ENCODE measurements at places on chromosomes 12 and 14.
A peak's percentile ranks its signal among the peaks of the same experiment; 100 is the strongest.

GRCh38 chr14:44847526-44848309 is 114.0 kb downstream of the KLHL28 start:
- no peak for DNase-seq

DNA sequence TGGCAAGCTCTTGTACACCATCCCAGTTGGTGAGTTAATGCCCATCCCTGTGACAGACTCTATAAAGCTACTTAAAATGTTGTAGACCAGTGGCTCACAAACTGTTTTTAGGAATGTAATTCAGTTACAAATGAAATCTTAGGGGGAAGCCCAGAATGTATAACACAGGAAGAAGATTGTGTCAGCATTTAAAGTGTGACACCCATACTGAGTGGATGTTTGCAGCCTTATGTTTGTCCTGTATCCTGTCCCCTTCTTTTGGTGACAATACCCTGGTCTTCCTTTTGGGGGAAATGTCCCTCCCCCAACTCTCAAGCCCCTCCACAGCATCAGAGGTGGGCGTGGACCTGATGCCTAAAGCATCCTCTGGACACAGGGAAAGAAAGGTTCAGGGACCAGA is 47.6 kb upstream of the FAM222A start:
- no peak for DNase-seq

GRCh38 chr12:27620121-27620520 is 76.1 kb upstream of the REP15 start:
- DNase-seq: no peak

DNA sequence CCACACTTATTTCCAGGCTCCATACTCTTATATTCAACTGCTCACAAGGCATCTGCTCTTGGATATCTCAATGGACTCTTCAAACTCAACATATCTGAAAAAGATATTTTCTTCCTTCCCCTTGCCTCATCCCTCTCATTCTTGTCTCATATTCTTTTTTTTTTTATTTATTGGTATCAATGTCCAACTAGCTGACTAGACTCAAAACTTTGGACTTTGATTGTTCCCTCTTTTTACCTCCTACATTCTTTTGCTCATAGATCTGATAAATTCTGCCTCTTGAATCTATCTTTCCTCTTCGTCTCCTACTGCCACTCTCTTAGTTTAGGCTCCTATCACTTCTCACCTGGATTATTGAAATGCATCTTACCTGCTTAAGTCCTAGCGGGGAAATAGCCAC is 25.8 kb downstream of the ARF6 start:
- DNase-seq: no peak

- DNase-seq: no peak
These were observed 2.8 kb downstream of the KRT7 start for GRCh38 chr12:52235822-52236361.

DNA sequence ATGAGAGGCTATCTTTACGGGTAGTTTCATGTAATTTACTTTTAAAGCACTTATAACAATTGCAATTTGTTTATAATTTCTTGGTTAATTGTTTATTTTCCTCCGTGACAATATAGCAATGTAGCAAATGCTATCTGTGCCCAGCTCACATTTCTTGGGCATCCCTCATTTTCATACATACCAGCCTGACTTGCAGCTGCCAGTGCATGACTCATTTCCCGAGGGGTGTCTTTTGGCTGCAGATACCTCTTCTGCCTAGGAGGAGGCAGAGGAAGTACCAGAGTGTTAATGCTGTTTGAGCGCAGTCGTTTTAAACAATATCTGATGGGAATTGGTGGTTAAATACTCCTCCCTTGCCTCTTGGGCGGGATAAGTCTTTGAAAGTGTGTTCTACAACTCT is 104.2 kb upstream of the ABCD2 start:
- DNase-seq: no peak

- no peak for DNase-seq
These were observed 693.9 kb downstream of the MED13L start for GRCh38 chr12:115583591-115583990.

GRCh38 chr12:76142305-76142704 is 57.8 kb upstream of the NAP1L1 start:
- DNase-seq: no peak

DNA sequence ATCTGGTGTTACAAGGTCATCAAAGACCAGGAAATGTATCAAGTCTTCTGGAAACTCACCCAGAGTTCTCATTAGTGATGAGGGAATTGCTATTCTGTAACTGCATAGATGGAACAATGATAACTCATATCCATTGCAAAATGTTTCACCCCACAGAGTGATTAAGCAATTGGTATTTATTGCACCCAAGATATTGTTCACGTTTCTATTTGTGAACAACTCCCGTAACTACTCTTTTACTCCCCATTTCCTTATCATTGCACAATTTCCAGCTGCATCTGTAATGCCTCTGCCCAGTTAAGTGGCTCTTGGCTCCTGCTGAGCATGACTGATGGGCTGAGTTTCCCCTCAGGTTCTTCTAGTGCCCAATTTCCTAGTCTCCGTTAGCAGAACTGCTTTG is 108.7 kb upstream of the PRICKLE1 start:
- no peak for DNase-seq

GRCh38 chr12:120870415-120870814 is 33.7 kb downstream of the SPPL3 start:
- no peak for DNase-seq

GRCh38 chr12:81208187-81208911 is 130.5 kb downstream of the ACSS3 start:
- no peak for DNase-seq

DNA sequence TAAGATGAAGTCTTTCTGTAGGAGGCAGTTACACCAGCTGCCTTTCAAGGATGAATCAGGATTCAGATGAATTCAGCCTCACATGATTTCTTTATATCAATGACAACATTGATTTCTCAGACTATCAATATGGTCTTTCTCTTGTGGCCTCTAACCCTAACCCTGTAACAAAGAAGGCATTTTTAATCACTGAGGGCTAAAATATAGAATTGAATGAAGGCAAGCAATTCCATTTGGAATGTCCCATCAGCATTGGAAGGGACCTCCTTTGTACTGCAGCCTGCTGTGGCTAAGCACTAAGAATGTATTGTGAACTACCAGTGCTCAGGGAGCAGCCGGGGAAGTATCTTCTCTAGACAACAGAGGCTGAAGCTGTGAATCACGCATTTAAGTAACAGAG is 90.6 kb upstream of the FRMD6 start:
- no peak for DNase-seq

DNA sequence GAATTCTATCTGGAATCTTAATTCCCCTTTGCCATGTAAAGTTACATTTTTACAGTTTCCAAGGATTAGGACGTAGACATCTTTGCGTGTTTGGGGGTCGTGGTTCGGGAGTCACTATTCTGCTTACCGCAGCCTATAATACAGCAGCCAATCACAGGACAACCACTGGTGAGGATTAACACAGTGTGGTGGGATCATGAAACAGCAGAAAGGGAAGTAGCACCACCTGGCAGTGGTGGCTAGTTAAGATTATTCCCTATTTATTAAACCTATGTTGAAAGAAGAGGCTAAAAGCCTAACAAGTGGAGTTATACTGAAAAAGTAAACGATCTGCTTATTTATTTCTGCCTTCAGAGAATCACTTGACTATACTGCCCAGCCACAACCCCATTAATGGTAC is 71.7 kb downstream of the IPO8 start:
- DNase-seq: no peak

DNA sequence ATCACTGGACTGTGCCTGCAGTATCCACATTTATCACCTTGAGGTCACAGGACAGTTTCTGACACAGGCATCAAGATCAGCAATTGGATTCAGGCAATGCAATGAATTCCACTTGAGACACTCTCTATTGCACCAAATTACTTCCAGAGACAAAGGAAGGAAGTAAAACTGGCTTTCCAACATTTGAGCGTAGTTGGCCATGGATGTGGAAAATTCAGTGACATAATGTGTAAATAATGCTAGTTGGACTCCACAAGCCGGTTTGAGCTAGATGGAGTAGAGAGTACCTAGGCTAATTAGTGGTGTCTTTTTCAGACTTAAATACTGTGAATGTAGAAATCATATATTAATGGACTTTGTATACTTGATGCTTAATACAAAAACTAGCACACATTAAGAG is 168.3 kb upstream of the SYT1 start:
- DNase-seq: no peak

DNA sequence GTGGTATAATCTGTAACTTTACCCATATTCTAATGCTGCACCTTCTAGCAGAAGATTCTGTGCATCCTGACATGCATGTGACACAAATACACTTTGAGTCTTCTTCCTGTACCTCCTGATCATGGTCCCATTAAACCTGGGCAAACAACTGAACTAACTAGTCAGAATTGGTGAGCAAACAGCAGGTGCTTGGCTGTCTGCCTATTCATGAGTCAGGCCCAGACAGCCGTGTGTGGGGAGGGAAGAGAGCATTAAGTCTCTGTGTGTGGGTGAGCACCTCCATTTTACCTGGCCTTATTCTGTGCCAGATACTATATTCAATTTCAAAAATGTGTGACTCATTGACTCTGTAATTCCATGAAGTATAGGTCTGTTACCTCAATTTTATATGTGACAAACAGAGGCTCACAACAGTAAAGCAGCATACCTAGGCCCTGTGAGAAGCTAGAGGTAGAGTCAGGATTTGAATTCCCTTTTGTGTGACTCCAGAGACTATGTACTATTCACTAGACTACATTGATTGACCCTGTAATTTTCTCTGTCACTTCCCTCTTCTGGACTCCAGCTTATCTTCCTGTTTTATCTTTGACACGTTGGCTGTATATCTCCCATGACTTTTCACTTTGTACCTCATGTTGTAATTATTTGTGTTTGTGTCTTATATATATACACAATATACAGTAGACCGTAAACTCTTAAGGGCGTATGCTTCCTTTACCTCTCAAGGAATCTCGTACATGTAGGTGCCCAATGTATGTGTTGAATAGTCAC is 32.2 kb downstream of the SUSD6 start:
- peak; percentile 51 for DNase-seq

GRCh38 chr14:102507081-102507856 is 2.3 kb downstream of the ANKRD9 start:
- peak; percentile 61 for DNase-seq

GRCh38 chr12:103580026-103580425 is 7.0 kb upstream of the STAB2 start:
- DNase-seq: no peak

- DNase-seq: no peak
These were observed 9.3 kb upstream of the APPL2 start for GRCh38 chr12:105245291-105245690.

- DNase-seq: no peak
These were observed 98.6 kb downstream of the SLC6A15 start for GRCh38 chr12:84813780-84814663.

DNA sequence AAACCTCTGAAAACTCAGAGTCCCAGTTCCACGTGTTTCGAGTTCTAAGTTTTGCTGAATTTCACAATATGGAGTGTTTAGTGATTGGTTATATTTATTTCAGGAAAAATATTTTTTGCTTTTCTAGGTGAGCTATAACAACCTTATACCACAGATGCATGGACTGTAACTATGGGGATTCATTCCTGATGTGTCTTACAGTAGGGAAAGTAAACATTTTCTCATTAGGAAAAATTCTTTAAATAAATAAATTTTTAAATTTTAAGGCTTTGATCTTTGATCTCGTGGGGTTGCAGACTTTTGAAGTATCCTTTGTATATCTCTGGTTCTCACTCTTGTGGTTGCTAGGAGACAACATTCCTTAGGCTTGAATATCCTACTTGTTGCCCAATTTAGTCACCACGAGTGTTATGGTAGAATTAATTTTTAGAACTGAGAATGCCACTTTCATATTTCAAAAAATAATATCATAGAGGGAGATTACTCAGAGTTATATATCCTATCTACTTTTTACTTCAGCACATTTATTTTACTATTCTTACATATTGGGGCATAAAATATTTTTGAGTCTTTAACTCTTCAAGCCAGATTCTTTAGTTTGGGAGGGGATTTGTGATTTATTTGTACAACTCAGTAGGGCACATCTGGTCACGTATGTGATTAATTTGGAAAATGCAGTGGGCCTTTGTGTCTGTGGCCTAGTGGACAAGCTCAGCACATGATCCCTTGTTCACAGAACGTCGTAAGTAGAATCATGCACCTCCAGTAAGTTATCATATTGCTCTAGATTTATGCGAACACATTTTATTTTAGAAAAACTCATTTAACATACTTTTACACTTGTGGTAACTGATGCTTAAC is 224.0 kb downstream of the TTC6 start:
- DNase-seq: no peak

DNA sequence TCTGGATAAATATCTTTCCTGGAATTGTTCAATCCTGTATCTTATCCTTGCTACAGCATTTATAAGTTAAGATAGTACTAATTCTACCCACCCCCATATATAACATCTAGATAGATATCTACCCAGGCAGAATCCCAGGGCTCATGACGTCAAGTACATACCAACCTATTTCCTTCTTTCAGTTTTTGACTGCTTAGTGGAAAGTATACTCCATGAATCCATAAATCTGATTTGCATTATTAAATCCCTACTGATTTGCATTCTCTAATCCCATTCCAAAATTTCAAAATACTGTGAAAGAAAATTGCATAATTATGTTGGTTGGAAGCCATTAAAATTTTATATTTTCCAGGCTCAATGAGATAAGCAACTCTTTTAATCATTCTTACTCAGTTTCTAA is 111.7 kb downstream of the KITLG start:
- no peak for DNase-seq

GRCh38 chr12:31560516-31560915 is 30.4 kb downstream of the DENND5B start:
- DNase-seq: no peak

DNA sequence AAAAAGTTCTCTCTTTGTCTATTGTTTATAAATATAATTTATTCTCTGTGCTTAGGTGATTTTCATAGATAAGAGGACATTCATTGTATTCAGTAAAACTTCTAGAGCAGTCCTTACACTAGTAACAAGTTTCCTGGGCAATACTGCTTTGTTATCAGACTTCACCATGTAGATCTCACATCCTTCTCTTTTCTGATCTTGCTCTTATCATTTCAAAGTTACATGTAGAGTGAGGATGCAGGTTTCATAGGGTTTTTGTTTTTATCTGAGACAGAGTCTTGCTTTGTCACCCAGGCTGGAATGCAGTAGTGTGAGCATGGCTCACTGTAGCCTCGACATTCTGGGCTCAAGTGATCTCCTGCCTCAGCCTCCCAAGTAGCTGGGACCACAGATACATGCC is 789.5 kb downstream of the DIO2 start:
- no peak for DNase-seq

DNA sequence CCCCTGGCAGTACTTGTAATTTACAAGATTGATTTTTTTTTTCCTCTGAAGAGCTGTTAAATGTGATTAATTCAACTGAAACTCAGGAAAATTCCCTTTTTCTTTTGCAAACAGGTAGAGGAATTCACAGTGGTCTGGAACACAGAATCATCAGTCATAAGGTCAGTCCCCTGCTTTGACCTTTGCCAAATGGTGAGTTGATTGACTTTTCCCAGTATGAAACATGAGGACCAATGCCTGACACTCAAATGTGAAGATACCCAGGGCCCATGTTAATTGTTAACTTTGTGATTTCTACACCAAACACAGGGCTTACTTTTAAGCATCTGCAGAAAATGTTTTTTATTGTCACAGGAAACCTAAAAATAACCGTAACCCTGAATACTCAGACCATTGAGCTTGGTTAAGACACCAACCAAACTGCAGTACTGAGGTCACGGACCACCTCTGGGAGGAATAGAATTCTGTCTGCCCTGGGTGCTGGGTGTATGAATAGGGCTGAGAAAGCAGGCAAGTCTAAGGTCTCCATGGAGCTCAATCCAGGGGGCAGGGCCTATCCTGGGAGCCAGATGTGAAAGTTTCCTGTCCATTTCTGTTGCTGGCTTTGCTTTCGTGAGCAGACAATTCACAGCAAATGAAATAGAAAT is 192.4 kb downstream of the TMX1 start:
- DNase-seq: no peak

GRCh38 chr14:77909911-77910310 is 110.0 kb downstream of the ADCK1 start:
- DNase-seq: no peak

All from heart left ventricle (tissue), 16 donors.